ENCODE measurements at places on chromosomes 2 and 18. TPM values are rescaled to one million over a fixed set of nuclear protein-coding genes. Genes with fewer than 3 reads are reported as not detected.
A peak's percentile ranks its signal among the peaks of the same experiment; 100 is the strongest.

Gene CDH7
- 0.19 TPM for total RNA-seq

Gene TSHZ1
- total RNA-seq, result 33.5 TPM

Gene PLEK
- 0.12 TPM for total RNA-seq

Gene MC2R
- total RNA-seq, result not detected

Gene GPR55
- total RNA-seq, result not detected

Gene FAP
- 50.0 TPM for total RNA-seq

Gene ADGRF3
- total RNA-seq, result 0.58 TPM

- no peak for DNase-seq
Observed at GRCh38 chr2:191217580-191217979, 27.6 kb upstream of the MYO1B start.

DNA sequence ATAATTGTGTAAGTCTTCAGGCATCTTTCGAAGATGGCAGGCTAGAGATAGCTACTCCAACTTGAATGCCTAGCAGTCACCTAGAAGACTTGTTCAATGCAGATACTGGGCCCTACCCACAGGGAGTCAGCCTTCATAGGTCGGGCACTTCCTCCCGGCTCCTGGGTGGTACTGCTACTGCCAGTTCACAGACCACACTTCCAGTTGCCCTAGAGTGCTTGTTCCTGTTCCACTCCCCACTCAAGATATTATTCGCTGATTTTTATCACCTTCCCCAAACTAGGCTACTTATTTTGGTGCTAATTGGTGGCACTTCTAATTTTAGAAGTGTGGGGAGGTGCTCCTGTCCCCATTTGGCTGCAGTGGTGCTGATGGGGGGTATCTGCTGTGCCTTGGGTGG lies 34.2 kb downstream of the INPP4A start:
- no peak for DNase-seq

GRCh38 chr2:9045595-9045994 lies 42.1 kb upstream of the MBOAT2 start:
- DNase-seq, result no peak

- DNase-seq, result no peak
Observed at GRCh38 chr2:10075571-10076209, 4.5 kb downstream of the CYS1 start.

- DNase-seq, result no peak
Observed at GRCh38 chr2:174218773-174219172, 29.6 kb downstream of the OLA1 start.

DNA sequence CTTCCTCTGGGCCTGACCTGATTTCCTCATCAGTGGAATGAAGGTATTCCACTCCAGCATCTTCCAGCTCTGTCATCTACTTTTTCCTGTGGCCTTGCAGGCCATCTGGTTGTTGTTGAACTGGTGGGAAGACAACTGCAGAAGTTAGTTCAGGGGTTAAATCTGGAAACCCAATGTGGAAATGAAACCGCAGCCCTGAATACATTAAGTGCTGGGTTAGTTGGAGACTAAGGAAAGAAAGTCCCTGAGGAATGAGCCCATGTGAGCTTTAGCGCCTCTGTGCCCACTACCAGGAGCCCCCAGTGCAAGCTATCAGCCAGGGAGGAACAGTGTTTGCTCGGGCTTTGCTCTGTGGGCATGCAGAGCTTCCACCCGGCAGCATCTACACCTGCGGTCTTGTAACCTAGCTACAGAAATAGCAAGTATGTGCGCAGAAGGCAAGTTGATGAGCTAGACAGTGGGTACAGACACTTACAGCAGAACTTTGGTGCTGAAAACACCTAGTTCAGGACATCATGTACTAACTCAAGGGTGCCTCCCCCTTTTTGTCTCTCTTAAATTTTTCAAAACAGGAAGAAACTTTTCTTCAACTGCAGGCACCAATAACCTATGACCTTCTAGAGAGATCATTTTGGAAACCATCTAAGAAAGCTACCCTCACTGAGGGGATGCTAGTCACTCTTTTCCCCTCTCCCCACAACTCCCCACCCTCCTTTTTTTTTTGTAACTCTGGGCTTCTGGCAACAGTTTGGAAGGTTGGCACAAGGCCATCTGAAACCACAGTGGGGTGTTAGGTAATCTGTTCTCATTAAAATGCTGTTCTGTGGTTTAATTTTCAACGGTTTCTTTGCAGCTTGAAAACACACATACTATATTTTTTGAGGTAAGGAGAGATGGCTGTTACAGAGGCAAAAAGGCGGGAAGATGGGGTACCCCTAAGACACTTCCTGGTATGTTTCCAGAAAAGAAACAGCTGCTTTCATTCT lies 18.3 kb upstream of the CXCR4 start:
- no peak for DNase-seq

GRCh38 chr2:241885291-241885945 lies 15.9 kb downstream of the RTP5 start:
- DNase-seq, result no peak

GRCh38 chr2:71778936-71779773 lies 325.8 kb downstream of the DYSF start:
- DNase-seq, result no peak

DNA sequence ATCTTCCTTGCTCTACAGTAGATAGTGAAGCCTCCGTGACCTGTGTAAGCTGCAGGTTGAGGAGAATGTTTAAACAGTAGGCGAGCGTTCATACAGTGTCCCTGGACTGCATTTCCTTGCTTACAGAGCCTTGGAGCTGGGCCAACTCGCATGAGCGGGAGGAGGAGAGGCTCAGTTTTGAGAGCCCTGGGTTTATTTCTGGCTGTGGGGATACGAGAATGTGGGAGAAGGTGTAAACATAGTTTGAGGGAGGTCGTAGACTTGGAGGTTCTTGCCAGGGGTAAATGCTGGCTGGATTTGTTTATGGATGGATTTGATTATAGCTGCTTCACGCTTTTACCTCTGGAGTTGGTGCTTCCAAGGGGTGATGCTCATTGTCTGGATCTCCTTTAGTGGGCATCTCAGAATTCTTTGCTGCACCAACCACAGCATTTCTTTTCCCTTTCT lies 20.8 kb downstream of the CRIM1 start:
- DNase-seq, result no peak

- no peak for DNase-seq
Observed at GRCh38 chr2:72676341-72677025, 149.3 kb downstream of the EXOC6B start.

- DNase-seq, result no peak
Observed at GRCh38 chr2:174027956-174028355, 62.8 kb upstream of the SP3 start.

DNA sequence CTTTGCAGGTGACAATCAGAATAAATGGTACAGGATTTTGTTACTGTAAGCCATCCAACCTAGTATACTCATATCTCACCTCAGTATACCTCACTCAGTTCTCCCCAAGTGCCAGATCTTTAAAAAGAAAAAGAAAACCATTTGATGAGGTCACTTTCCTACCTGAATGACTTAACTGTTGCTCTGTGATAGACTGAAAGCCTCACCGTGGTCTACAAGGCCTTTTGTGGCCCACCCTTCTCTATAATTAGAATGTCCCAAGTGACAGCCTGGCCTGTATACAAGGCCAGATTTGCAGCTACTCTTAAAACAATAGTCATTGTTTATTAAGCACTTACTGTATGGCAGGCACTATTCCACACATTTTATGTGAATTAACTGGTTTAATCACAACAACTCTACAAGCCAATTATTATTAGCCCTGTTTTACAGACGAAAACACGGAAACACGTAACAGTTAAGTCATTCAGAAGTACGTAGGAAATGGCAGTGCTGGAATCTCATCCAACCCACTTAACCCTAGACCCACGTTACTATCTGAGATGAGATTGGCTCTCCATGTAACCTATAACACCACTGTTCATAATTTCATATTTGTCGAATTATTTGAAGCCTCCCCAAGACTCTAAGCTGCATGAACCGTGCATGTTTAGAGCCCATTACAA lies 28.3 kb downstream of the PKP4 start:
- peak; percentile 36 for DNase-seq

- no peak for DNase-seq
Observed at GRCh38 chr2:88398180-88398579, 54.3 kb downstream of the FOXI3 start.

DNA sequence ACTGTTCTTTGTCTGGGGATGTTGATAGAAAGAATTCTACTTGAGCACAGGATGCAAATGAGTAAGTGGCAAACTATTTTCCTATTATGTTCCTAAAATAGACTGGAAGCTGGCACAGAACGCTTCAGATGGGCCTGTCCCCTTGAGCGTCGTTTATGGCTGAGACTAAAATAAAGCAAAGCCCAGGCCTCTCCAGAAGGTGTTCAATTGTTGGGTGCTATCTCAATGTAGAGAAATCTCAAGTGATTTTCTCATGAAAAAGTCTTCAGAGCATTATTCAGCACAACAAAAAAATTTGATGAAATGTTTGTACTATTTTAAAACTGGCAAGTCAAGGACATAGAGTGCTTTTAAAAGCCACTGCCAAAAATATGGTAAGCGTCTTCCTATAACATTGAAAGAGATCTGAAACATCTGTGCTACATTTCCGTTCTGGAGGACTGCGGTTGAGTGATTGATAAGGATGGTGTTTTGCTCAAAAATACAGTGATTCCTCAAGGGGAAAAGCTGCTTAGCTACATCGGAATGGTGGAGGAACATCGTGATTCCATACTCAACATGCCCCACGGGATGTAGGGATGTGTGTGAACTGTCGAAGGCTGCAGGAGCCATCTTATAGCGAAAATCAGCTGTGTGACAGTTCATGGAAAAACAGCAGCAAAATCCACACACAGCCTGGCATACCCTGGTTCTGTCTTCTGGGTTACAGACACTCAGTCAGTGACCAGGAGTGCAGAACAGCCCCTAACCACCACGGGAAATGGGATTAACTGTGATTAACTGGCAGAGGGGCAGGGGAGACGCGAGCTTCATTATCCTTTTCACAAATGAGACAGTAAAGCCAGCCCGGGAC lies 10.4 kb upstream of the LRRFIP1 start:
- peak; percentile 83 for DNase-seq

DNA sequence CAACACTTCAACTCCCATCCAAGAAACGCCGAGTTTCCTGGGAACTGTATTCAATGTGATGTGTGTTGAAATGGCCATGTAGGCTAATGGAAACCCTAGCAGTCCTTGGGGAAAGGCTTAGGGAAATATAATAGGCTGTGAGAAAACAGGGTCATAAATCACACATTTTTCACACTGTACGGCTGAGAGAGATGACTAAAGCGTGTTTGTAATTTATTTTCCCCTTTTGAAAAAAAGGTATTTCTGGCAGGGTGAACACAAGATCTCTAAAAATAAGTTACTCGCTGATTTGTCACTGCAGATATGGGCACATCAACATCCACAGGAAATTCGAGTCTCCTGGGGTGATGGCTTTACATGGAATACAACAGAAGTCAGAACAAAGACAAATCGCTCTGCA lies 109.6 kb upstream of the ST6GAL2 start:
- DNase-seq, result no peak

DNA sequence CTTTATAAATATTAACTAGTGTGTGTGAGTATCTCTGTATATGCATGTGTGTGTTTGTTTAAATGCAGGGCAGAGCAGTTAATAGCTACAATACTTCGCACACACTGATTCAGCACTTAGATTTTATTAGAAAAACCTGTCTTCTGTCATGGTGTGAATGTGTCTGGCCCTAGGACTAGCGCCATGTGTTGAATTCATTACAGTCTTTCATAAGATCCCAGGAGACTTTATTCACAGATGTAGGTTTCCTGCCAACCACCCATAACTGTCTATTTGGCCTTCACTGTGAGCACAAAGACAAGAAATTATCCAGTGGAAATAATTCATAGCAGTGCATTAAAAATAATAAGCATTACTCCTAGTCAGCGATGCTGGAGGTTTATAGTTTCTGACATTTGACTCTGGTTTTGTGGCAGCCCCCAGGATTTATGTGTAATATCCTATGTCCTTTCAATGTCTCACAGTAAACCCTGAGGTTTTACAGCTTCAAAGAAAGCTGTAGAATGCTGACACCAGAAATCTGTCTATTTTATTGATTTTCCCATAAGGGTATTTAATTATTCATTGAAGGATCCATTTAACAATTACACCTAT lies 93.9 kb downstream of the ZNF804A start:
- DNase-seq, result no peak

DNA sequence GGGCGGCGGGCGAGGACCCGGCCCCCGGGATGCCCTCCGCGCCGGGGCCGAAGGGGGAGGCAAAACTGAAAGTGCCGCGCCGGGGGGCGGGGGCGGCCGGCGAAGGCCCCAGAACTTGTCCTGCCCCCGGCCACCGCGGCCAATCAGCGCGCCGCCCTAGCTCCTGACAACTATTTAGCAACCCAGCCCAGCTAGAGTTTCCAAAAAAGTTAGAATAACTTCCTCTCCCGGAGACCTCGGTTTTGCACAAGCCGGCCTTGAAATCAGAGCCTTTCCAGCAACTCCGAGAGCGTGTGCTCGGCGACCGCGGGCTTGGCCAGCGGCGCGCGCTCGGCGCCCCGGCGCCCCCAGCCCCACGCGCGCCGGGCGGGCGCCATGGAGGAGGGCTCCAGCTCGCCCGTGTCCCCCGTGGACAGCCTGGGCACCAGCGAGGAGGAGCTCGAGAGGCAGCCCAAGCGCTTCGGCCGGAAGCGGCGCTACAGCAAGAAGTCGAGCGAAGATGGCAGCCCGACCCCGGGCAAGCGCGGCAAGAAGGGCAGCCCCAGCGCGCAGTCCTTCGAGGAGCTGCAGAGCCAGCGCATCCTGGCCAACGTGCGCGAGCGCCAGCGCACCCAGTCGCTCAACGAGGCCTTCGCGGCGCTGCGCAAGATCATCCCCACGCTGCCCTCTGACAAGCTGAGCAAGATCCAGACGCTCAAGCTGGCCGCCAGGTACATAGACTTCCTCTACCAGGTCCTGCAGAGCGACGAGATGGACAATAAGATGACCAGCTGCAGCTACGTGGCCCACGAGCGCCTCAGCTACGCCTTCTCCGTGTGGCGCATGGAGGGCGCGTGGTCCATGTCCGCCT lies at the start of gene TWIST2:
TSS of gene TWIST2 (plus strand) at position 245 of the 850 bp plus-strand sequence. CDS start at position 376, 131 bp downstream.
- no peak for DNase-seq

DNA sequence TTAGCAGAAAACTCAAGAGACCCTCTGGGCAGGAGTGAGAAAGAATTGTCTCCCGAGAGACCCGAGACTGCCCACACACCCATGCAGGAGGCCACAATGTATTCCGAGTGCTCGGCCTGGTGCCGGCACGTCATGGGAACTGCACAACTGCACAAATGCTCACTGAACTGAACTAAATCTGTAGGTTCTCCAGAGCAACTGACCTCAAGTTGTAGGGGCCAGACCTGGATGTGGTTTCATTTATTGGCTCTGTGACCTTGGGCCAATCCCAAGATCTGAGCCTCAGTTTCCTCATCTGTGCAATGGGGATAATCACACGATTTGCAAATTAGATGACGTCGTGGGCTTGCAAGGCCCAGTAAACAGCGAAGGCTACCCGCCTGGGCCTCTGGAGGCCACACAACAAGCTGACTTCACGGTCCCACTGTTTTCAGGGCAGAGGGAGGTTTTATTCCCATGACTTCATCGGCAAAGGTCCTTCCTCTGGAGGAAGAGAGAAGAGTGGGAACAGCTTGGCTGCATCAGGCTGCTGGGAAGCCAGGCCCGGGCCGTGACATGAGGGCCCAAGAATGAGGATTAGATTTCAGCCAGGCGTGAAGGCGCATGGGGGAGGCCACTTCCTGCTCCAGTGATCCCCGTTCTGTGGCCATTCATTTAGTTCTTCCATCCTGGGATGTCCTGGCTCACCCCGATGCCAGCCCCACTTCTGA lies 3.6 kb upstream of the ERFE start:
- no peak for DNase-seq

- DNase-seq, result no peak
Observed at GRCh38 chr18:24840051-24840450, 379.6 kb downstream of the HRH4 start.

All from glomerular endothelial cell (primary cell).